ENCODE measurements at places on chromosomes 7 and 10.

- no peak for DNase-seq
Measured at GRCh38 chr7:36132012-36132411, 21.0 kb upstream of the EEPD1 start.

GRCh38 chr10:131947631-131948347 lies 33.9 kb downstream of the BNIP3 start:
- no peak for DNase-seq

DNA sequence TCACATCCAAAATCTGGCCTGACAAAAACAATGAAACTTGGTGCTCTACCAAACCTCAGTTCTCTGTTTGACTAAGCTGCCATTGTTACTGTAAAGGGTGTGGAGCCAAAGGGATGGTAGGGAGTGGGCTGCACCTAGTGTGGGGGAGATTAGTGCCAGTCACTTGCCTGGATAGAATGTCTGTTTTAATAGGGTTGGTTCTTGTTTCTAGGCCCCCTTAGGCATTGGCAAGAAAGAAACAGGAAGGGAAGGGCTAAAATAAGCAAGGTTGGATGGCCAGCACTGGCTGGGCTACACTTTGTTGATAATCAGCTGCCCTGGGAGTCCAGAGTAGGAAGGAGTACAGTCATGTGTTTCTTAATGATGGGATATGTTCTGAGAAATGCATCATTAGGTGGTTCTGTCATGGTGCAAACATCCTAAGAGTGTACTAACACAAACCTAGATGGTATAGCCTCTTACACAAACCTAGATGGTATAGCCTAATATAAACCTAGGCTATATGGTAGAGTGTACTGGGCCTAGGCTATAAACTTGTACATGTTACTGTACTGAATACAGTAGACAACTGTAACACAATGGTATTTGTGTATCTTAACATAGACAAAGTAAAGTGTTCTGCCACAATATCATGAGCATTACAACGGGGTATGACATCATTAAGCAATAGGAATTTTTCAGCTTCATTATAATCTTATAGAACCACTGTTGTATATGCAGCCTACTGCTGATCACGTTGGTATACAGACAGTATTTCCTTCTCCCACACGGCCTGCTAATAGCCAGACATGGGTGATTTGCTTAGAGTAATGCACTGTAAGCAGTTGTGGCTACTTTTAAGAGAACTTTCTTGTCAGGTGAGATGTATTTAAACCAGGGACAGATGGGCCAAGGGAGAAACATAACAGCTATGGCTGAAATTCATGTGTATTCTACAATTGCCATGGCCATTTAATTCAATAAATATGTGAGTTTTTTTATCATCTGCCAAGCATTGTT lies 15.4 kb downstream of the BBIP1 start:
- no peak for DNase-seq

DNA sequence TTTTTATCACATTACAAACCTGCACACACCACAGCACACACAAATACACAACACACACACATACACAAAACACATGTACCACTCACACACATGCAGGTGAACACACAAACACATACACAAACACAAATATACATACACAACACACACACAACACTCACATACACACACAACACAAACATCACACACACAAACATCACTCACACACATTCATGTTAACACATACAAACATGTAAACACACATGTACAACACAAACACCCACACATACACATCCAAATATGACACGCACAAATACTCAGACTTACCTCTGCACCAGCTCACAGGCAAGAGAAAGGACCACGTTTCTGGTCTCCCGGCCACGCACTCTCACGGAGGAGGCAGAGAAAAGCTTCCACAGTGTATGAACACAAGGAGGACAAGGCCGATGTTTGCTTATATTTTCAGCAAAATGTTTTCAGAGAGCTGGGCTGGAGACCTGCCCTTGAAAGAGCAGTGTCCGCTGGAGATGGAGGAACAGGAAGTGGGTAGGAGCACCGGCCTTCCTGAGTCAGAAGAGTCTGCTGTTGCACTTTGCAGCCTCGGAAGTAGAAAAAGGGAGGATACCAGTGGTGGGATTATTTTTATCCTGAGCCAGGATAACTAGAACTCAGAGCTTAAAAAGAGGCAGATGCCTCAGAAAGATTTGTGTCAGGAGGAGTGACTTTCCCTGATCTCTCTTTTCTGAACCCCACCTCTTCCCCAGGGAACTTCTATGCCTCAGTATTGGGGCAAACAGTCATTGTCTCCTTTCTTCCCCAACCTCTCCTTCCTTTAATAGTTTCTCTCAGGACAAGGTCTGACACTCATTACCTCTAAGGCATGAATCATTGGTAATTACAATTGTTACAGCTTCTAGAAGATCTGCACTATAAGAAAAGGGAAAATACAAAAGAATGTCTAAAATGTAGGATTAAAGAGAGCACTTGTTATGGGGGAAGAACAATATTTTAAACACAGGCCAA lies at the start of gene GIMAP6:
Gene GIMAP6, minus strand, starts transcription at position 520 of the 999 bp plus-strand sequence. CDS start 2,243 bp downstream, outside the sequence.
- peak; percentile 27 for DNase-seq

DNA sequence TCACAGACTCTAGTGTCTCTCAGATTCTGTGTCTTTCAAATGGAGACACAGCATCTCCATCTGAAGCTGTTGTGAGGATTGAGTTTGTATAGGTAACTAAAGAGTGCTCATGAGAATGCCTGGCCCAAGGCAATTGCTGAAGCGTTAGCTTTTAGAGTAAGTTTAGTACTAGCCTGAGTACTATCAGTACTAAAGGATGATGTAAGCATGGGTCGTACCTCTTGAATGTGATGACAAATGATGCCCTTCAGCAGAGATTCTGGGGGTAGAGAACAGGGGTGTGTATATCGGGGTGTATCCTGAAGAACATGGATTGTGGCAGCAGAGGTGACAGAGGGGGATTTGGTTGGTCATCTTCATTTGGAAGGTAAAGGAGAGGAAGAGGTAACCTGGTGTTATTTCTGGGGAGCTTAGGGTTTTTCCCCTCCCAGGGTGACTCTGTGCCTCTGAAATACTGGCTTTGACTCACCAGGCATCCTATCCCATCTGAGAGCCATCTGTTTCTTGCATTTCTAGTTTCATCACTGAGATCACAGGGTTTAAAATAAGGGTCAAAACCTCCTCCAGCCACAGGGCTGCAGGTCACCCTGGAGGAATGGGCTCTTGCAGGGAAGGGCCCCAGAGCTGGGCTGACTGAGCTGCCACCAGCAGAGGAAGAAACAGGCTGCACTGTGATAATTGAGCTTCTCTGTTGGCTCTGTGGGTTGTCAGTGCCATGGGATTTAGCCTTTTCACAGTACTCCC lies 756.0 kb downstream of the KCNMA1 start:
- DNase-seq = no peak

DNA sequence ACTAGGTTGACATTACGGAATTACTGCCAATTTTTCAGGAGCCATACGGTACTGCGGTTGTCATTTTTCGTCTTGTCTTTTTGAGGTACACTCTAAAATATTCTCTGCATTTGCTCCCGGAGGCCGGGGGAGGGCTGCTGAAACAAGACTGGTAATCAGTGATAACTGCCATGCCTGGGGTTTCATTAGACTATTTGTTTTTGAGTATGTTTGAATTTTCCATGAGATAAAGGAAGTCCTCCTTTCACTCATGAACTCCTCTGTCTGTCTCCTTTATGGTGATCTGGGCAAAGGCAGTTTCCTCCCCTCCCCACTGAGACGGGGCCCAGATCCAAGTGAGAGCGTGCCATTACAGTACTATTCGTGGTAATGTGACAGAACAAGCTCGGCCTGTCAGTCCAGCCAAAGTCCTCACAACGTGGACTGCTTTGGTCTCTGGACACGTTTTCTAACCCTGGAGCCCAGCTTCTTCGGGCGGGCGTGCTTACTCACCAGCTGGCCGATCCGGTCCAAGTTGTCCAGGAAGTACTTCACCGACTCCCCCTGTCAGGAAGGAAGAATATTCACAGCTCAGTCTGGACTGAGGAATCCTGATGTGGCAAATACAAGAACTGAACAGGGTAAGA lies 45.1 kb downstream of the AMZ1 start:
- DNase-seq = no peak

- no peak for DNase-seq
Measured at GRCh38 chr7:119748991-119749390, 524.0 kb upstream of the KCND2 start.

DNA sequence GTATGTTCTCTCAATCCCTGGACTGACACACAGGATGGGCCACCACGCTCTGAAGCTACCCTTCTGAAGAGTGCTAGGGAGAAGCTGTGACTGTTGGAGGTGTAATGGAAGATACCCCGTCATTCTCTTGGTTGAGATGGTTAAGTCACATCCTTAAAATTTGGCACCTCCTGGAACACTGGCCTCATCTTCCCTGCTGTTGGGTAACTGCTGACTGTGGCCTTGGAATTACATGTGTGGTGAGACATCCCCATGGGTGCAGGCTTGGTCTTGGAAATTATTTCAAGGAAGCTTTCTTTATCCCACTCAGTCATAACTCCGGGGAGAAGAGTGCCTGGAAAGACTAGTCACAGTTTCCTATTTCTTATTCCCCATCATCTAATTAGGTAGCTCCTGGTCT lies 62.0 kb downstream of the LRMDA start:
- DNase-seq = no peak

DNA sequence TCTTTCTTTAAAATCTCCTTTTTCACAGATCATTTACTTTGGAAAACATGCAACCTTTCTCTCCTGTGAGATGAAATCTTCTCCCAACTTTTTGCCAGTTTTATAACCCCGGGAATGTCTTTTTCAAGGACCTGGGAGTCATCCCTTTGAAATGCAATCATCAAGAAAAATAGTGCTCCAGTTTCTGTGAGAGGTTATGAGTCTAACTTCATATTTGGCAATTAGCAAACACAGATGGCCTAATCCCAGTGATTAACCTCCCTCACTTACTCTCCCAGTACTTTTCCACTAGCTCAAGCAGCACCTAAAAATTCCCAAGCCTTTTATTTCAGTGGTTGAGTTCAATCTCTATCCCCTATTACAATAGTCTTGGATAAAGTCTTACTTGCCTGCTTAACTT lies 185.8 kb upstream of the TMEM106B start:
- no peak for DNase-seq

DNA sequence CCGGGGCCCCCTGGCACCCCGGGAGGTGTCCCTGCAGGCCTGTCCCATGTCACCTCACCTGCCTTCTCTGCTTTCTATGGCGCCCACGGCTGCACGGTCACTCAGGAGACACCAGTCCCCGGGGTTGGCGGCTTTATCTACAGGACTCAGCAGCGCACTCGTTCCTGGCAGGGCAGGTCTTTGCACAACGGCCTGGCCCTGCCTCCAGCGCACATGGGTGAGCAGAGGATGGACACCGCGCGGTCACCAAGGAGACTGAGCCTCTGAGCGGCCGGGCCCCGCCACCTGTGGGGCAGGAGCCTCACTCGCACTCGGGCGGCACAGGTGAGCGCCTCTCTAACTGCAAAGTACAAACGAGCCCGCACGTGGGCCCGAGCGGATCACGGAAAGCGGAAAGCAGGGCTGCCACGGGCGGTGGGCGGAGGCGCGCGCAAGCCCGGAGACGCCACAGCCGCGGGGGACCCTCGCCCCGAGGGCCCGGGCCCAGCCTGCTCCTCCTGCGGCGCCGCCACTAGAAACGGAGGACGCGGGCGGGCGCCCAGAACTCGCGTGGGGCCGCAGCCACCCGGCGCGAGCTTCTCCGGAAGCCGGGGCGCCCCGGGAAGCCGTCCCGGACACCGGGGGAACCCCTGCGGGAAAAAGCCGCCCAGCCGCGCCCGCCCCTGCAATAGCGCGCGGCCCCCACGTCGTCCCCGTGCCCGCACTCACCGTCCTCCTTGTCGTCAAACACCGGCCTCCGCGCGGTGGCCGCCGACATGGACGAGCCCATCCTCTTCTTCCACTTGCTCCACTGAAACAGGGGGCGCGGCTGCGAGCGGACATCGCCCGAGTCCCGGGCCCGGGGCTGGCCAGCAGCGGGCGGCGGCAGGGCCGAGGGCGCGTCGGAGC lies 642 bp downstream of the STK32C start:
- peak; percentile 43 for DNase-seq

- DNase-seq = peak; percentile 48
Measured at GRCh38 chr7:140810830-140811556, 113.7 kb downstream of the BRAF start.

DNA sequence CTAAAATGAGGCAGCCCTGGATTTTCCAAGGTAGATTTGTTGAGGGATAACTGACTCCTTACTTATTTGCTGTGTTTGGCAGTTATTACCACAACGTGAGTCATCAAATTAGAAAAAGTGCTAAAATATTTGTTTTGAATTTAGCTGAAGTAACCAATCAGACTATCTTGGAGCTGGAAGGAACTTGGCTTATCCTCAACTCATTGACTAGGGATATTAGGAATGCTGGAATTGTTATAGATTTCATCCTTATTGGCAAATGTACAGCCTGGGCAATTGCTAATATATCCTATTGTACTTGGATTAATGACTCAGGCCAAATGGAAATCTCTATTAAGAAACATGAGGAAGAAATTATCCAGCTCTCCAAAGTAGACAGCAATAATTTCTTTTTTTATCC lies 1189.0 kb upstream of the LRRN3 start:
- DNase-seq = no peak

DNA sequence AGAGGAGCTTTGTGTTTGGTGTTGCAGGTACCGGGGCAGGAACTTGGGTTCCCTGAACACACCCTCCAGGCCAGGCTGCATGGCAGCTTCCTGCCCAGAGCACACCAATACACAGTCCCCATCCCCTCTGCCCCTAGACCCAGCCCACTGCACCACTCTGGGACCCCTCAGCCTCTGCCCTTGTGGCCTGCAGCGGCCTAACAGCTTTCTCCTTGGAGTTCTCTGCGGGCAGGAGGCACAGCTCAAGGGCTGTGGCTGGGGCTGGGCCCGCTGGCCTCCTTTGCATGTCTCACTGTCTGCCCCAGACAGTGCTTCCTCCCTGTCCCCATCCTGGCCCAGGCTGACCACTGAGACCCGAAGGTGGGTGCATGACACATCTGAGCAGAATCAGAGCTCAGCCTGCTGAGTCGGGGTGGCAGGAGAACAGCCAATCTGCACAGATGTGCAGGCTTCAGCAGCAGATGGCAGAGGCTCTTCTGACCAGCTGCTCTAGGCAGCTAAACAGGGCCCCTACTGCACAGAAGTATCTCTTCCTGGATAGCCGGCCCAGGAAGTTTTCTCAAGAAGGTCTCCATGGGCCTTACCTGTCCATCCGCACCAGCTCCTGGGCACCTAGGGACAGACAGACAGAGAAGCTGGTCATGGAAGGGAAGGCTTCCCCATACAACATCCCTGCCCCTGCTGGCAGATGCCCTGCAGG lies 20.8 kb downstream of the VSIR start:
- no peak for DNase-seq

DNA sequence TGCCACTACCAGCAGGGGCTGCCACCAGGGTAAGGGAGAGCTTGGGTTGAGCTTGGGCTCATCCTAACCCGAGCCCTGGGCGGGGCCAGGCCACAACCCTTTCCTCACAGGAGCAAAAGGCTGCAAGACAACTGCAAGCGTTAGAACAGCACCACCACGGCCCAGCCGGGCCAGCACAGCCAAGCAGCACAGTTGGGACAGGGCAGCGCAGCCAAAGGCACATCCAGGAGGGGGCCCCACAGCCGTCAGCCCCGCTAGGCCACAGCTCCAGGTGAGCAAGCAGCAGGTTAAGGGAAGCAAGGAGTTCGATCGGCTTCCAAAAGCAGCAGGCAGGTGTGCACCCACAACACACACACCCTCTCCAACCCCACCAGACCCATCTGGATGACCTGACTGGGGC lies 7.0 kb upstream of the NDST2 start:
- no peak for DNase-seq
